AG04449 (cell line): ENCODE measurements at places on chromosomes 12 and 14.

DNA sequence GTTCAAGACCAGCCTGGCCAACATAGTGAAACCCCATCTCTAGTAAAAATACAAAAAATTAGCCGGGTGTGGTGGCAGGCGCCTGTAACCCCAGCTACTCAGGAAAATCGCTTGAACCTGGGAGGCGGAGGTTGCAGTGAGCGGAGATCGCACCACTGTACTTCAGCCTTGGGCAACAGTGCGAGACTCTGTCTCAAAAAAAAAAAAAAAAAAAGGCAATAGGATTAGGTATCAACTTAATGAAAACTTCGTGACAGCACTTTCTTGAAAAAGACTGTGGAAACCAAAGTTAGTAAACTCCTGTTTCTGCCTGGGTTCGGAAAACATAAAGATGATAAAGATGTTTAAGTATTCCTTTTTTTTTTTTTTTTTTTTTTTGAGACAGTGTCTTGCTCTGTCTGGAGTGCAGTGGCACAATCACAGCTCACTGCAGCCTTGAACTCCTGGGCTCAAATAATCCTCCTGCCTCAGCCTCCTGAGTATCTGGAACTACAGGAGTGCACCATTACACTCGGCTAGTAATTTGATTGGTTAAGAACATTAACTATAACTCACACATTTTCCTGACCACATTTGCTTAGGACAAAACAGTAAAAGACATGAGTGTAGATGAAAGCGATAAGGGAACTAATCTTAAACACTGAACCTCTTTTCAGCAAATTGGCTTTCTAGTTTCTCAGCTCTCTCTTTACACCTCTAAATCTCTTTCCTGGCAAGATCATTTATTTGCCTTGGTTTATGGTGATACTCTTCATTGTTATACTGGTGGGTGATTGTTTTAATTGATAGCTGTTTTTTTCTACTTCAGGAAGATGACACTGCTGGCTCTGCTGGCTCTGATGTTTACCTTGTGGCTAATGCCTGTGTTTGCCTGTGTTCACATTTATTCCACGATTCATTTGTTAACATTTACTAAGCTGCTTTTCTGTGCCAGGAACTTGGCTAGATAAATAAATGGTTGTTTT lies 15.8 kb downstream of the HIF1A start:
- DNase-seq, result no peak

GRCh38 chr12:67223225-67223624 lies 45.9 kb upstream of the CAND1 start:
- DNase-seq, result no peak

DNA sequence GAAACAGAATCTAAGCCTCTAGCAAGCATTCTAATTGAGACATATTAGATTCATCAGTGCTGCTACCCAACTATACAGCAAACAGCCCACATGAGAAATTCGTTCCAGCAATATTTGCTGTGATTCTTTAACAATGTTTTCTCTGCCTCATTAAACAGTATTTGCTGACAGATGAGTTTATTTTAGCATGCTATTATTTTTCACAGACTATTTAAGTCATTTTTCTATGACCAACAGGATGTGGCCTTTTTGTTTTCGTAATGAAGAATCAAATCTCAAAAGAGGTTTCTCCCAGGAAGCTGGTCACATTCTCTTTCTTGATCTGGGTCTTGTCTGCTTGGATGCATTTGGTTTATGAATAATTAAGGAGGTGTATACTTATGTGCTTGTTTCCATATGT lies 23.2 kb upstream of the SERPINA12 start:
- DNase-seq, result no peak

DNA sequence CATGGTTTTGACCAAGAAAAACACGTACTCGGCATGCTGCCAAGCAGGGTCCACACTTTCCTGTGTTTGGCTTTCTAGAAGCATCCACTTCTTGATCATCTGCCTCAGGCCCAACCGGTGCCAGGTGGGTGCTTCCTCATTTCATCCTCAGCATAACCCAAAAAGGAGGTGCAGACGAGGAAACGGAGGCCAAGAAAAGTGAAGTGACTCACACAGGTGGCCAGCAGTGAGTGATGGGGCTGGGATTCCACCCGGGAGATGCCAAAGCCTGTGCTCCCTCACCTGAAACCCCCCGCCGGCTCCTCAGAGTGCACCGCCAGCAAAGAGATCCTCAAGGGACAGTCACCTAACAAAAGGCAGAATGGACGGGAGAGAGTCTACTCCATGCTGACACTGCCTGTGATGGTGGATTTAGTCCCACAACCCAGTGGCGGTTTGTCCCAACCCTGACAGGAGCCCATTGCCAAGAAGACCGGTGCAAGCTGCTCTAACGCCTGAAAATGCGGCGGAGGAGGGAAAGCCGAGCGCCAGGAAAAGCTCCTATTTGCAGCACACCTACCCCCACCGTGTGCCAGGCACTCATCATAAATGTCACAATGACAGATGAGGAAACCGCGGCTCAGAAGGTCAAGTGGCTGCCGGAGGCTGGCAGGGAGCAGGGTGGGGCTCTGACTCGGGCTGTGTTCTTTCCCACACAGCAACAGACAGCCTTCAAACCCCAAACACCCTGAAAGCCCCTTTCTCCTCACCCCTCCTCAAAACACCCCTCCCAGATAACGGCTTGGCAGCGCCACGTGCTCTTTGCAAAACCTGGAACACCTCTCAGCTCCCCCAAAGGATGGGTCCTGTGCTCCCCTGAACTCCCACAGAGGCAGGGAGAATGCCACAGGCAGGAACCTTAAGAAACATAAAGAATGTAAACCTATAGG lies 18.8 kb downstream of the BCL11B start:
- DNase-seq, result no peak

DNA sequence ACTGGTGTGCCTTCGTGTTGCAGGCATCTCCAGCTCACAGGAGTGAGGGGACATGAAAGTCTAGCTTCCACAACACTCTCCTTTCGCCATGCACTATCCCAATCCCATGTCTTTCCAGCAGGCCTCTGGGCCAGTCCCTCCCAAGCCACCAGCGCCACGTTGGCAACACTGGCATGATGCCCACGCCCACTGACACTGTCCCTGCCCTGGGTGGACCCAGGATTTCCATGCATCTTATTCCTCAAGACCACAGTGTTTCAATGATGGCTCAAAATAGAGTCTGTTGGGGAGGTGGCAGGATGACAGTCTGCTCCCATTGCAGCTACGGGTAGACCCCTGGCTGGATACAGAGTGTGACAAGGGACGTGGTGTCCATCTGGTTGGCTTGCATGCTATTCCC lies 2.3 kb downstream of the SP7 start:
- no peak for DNase-seq

DNA sequence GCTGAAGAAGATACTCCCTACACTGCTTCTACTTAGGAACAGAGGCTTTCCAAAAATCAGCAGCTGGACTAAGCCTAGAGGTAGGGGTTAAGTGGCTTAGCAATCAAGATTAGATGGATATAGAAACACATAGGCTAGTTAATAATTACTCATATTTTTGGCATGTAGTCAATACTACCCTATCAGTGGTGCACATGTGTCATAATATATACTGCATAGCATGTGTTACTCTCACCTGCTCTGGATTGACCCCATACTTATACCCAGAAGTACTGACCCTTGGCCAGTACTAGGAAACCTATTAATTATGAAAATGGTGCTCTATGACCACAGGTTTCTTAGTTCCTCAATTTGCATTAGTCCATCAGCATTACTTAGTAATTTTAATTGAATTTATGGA lies 528.4 kb upstream of the LMO3 start:
- DNase-seq, result no peak

DNA sequence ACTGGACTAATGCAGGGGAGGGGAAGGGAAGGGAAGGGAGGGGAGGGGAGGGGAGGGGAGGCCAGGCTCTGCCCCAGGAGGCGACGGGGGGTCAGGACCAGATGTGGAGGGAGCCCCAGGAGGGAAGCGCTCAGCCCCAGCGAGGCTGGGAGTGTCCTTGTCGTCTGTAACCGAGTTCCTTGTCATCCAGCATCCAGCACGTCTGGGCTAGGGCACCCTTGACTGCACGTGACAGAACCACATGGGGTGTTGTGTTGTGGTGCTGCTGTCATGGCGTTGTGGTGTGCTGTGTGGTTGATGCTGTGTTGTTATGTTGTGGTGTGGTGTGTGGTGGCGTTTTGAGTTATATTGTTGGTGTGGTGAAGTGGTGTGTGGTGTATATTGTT lies 28.4 kb upstream of the SFSWAP start:
- DNase-seq, result no peak

GRCh38 chr12:18428416-18428815 lies 167.1 kb downstream of the PIK3C2G start:
- no peak for DNase-seq

DNA sequence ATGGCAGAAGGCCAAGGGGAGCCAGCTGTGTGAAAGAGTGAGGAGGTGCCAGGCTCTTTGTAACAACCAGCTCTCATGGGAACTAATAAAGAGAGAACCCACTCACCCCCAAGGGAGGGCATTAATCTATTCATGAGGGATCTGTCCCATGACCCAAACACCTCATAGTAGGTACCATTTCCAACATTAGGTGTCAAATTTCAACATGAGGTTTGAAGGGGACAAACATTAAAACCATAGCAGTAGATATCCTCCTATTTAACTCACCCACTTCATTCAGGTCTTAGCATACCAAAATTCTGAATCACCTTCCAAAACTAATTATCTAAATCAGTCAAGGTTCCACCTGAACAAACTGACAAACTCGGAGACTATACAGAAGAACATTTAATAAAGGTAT lies 75.3 kb downstream of the PPFIA2 start:
- no peak for DNase-seq

GRCh38 chr12:64063121-64063520 lies 159.0 kb downstream of the KICS2 start:
- DNase-seq, result no peak

GRCh38 chr12:76790564-76791552 lies 26.9 kb downstream of the ZDHHC17 start:
- no peak for DNase-seq
